ENCODE measurements at places on chromosomes 11 and 22.

- DNase-seq: no peak
Measured at GRCh38 chr22:45077286-45077685, 67.5 kb upstream of the PHF21B start.

DNA sequence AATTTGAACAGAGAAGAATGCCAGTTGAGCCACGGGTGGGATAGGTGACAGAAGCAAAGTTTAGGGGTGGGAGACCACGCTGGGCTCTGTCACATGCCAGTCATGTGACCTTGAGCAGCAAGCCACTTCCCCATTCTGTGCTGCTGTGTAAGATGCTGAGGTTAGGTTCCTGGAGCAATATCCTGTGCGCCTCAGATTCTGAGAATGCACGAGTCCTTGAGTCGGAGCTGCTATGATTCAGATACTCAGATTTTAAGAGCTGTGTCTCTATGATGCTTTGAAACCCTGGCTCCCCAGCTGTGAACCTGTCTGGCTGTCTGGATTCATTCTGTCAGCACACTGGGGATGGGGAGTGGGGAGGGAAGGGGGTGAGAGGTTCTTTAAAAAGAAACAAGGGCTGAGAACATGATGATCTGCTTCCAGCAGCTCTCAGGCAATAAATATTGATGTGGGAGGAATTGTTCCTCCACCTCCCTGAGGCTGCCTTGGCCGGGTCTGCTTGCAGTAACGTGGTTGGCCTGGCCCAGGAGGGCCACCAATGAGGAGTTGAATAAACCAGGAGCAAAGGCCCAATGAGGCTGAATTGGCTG, 24.0 kb downstream of the SLCO2B1 start:
- no peak for DNase-seq

GRCh38 chr11:26741036-26741435, 19.2 kb upstream of the SLC5A12 start:
- DNase-seq: no peak

- no peak for DNase-seq
Measured at GRCh38 chr22:29301716-29302401, 4.6 kb upstream of the GAS2L1 start.

- no peak for DNase-seq
Measured at GRCh38 chr11:57639321-57640067, 10.2 kb downstream of the YPEL4 start.

GRCh38 chr11:71176812-71177211, 75.6 kb downstream of the SHANK2 start:
- DNase-seq: no peak

DNA sequence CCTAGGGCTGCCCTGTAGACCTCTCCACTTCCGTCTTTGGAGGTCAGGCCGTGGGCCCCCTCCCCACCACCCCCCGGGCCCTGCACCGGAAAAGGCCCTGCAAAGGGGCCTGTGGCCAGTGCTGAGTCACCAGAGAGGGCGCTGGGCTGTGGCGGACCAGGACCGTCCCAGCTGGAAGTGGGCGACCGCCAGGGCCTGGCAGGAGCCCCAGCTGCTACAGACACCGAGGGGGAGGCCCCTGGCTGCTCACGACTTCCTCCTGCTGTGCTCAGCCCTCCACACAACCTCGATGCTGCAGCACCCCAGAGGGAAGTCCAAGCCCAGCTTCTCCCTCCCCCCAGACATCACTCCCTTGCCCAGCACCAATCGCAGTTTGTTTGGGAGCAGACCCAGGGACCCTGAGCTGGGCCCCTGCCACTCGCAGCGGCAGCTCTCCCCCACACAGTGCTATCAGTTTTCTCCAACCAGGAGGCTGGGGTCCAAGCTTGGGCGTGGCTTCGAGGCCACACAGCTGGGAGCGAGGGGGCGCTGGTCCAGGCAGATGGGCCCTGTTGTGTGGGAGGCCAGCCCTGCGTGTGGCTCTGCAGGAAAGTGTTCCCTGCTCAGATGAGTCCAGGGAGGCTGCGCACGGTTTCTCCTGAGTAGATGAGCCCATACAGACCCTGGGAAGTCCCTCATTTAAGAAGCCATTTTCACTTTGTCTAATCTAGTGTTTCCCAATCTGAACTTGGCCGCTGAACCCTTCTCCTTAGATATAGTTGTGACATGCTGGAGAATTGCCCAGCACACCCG, 5.6 kb upstream of the SH3BP1 start:
- DNase-seq: no peak

DNA sequence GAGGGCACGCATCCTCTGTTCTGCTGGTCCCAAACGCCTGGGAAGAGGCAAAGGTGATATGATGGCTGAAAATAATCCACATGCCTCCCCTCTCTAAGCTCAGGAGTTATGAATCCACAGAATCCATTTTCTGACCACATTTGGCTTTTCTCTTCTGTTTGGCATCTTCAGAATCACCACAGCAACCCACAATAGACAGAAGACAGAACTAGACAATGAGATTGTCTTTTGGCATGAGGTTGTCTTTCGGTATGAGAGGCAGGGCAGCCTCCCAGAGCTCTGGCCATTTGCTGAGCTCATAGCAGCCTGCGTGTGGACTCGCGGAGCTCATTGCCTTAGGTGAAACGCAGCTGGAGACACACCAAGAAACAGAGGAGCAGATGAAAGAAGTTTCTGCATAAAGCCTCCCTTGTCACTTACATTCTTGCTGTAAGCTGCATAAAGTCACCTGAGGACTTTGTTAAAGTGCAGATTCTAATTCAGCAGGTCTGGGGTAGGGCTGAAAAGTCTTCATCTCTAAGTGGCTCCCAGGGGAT, 868.0 kb downstream of the NTM start:
- DNase-seq: no peak

GRCh38 chr11:64357446-64357845, 1.5 kb upstream of the RPS6KA4 start:
- no peak for DNase-seq

GRCh38 chr22:19723983-19724827, 866 bp downstream of the GP1BB start:
- DNase-seq: no peak

- no peak for DNase-seq
Measured at GRCh38 chr22:43094085-43094484, 4.9 kb upstream of the TTLL1 start.

- no peak for DNase-seq
Measured at GRCh38 chr11:503179-503981, 3.7 kb downstream of the RNH1 start.

DNA sequence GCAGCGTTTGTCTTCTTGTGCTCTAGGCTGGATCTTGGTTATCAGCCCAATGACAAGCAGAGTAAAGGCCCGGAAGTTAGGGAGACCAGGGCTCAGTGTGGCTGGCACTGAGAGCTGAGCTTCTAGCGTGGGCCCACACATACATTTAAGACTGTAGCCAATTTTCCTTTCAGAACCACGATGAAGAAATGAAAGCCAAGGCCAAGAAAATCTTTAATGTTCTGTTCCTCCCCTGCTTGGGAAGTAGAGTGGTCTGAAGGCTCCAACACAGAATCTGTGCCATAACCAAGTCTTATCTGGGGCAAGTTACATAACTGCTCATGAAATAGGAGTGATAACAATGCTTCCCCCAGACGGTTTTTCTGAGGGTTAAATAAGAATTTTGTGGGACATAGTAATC, 4.7 kb upstream of the ST3GAL4 start:
- DNase-seq: no peak

DNA sequence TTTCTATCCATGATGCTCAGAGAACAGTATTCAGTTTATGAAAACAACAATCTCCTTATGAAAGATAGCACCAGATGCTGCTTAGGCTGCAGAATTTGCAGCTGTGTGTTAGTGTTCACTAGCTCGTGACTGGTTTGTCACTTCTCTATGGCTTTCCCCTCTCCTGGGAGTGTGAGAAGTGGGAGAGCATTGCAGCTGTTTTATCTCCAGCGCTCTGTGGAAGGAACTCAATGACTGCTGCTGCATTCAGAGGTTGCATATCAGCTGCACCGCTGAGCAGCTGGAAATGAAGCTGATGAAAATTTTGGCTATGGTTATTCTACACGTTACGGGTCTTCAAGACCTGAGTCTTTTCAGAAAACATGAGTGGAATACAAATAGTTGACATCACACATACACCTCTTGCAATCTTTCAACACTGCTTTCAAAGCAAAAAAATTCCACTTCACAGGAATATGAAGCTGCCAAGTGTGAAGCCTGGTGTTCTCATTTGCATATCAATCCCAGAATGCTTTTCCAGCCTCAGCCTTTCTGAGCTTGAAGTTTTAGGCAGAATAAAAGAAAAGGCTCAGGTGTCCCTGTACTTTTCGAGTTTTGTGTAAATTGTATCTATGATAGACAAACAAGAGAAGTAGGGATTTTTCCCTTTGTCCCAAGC, 149.3 kb upstream of the DDI1 start:
- DNase-seq: no peak

DNA sequence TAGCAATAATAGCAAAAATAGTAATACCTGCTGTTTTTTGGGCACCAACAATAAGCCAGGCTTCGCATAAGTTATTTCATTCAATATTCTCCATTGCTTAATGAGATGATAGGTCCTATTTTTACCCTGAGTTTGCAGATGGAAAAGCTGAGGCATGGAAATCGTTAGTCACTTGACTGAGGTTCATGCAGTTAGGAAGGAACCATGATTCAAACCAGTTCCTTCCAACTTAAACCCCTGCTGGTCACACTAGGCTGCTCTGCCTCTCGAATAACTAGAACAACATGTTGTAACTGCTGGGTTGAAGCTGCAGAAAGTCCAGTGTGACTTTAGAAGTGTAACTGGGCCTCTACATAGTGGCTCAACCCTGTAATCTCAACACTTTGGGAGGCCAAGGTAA, 69.3 kb downstream of the SEZ6L start:
- no peak for DNase-seq

- DNase-seq: no peak
Measured at GRCh38 chr11:82682003-82682751, 51.5 kb downstream of the FAM181B start.

- DNase-seq: no peak
Measured at GRCh38 chr22:19107730-19108074, 14.5 kb downstream of the DGCR2 start.

- DNase-seq: no peak
Measured at GRCh38 chr11:61364012-61364675, 2.0 kb downstream of the TMEM138 start.

DNA sequence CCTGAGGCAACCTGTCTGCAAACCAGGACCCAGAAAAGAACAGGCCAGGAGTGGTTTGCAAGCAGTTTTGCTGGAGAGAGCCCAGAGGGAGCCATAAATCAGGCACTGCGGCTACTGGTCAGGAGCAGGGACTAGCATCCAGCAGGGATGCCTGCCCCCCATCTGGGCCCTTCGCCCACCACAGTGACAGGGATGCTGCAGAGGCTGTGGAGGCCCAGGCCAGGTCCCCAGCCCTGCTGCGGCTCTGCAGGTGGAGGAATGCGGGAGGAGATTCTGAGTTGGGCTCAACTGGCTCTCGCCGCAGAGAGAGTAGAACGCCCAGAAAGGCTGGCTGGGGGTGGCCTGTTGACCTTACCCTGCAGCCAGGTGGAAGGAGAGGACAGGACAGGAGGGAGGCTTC, 16.4 kb upstream of the NEFH start:
- no peak for DNase-seq

DNA sequence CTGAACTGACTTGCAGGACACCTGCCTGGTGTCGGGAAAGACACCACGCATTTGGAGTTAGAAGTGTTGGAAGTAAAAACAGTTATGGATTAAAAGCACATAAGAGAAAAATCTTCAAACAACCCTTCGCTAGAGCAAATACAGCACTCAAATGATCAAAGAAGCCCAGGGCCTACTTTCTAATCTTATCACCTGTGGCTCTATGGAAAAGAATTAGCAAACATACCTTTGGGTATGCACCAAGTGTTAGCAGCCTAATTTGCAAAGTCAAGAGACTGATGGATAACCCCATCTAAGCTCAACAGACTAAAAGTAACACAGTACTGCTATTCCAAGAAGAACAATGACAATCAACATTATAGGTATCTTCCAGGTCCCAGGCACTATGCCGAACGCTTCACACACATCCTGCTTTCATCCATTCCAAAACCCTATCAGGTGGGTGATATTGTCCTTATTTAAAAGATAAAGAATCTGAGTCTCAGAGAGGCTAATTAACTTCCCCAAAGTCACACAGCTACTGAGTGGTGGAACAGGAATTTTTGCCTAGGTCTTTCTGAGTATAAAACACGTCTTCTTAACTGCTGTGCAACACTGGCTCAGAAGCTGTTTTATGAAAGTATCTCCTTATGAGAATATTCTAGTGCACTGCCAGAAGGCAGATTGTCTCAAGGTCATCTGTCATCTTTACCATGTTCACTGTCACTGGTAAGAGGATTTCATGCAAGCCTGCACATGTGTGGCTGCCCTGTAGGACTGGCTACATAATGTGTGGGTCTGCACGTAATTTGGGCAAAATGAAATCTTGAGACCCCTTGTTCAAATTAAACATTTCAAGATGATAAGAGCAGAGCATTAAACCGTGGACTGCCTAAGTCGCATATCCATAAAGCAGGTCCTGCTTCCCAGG, 16.4 kb downstream of the SLC1A2 start:
- no peak for DNase-seq

DNA sequence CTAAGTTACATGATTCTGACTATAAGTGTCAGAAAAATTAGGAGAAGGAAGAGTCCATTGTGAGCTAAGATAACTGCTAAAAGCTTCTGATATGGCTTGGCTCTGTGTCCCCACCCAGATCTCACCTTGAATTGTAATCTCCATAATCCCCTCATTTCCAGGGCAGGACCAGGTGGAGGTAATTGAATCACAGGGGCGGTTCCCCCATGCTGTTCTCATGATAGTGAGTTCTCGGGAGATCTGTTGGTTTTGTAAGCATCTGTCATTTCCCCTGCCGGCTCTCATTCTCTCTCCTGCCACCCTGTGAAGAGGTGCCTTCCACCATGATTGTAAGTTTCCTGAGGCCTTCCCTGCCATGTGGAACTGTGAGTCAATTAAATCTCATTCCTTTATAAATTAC, 230.2 kb downstream of the OPCML start:
- DNase-seq: no peak

GRCh38 chr11:103228807-103229206, 119.6 kb downstream of the DYNC2H1 start:
- DNase-seq: no peak

GRCh38 chr11:116281173-116282160, 491.3 kb downstream of the BUD13 start:
- DNase-seq: no peak

- DNase-seq: no peak
Measured at GRCh38 chr11:133659538-133660201, 127.4 kb upstream of the OPCML start.

DNA sequence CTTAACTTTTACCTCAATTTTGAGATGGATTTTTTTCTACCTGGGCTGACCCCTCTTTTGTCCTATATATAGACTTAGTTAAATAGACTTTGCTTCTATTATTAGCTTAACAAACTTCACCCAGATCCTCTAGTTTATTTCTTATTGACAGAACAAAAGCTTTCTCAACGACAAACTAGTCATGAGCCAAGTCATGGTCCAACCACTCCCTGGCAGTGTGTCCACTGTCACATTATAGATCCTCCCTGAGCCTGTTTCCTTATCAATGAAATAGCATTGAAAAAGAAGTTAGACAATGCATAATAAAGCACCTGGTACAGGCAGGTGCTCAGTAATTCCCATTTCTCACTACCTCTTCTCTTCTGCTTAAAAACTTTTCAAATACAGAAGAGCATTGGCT, 155.1 kb downstream of the SPON1 start:
- no peak for DNase-seq

Measured in stimulated activated CD4-positive, alpha-beta T cell treated with anti-CD3 and anti-CD28 coated beads, Interleukin-1b, Interleukin-23, amount 100 ng/mL, for 1 hour (primary cell).